Fibroblast of gingiva (primary cell): ENCODE measurements at places on chromosomes 3 and 15.

GRCh38 chr15:40894681-40895448, 615 bp downstream of the VPS18 start:
- DNase-seq, result peak; percentile 65

GRCh38 chr3:81622395-81622794, 139.1 kb downstream of the GBE1 start:
- DNase-seq, result peak; percentile 30

DNA sequence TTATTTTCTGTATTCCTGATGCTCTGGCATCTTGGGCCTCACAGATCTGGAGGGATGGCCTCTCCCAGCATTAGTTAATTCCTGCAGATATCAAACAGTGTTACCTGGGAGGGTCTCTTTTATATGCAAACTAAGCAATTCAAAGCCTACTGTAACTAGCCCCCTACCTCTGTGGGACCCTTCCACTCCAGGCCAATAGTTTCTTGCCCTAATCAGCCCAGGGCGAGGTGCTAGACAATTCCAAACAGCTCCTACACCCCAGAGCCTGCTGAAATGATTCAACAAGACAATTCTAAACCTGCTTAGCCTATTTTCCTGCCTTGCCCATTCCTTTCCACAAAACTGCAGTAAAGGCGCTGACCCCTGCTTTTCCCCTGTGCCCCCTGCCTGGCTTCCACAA, 106.6 kb upstream of the IGSF10 start:
- no peak for DNase-seq

- DNase-seq, result peak; percentile 54
Measured at GRCh38 chr15:91849749-91850161, 3.8 kb upstream of the SLCO3A1 start.

- DNase-seq, result no peak
Measured at GRCh38 chr15:70447928-70448698, 315.2 kb downstream of the UACA start.

DNA sequence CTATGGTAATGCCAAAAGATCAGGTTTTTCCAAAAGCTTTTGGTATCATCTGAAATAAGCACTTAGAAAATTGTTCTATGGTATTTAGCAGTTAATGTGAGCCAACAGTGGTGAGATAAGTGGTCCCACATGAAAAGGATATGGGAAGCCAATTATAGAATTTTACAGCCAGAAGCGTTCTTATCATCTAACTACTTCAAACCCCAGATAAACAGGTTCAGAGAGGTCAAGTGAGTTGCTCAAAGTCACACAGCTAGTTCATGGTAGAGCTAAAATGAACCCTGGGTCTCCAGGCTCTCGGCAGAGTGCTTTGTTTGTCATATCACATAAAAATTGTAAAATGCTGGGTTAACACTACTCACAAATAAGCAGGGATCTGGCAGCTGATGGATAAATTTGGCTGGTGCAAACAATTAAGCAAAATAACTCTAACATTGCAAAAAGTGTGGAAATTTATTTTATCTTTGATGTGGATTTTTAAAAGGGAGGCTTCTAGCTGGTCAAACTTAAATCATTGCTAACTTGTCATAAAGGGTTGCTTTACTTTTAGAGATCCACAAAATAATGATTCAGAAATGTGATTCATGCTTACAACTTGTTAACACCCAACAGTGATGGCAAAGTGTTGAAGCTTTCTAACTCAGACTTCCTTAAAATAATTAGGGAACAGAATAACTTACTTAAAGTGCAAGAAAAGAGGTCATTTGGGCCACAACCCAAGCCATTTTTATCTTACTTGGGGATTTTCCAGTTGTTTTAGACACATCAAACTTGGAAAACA, 202.8 kb upstream of the TBC1D5 start:
- no peak for DNase-seq

- no peak for DNase-seq
Measured at GRCh38 chr3:124352149-124352539, 360.2 kb upstream of the ROPN1 start.

DNA sequence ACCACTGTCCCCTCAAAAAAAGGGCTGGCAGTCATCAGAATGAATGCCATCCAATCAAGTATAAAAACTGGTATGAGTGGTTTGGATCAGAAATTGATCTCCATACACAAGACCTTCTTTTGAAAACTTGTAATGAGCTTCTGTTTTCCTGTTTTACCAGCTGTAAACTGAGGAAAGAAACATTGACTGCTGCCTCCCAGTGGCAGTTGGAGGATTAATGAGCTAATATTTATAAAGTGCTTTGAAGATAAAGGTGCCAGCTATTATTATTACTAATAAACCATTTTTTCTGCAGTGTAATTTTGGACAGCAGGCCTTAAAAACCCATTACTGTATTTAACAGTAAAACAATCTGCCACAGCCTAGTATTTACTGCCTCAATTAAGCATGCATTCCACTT, 11.4 kb downstream of the CHL1 start:
- no peak for DNase-seq

DNA sequence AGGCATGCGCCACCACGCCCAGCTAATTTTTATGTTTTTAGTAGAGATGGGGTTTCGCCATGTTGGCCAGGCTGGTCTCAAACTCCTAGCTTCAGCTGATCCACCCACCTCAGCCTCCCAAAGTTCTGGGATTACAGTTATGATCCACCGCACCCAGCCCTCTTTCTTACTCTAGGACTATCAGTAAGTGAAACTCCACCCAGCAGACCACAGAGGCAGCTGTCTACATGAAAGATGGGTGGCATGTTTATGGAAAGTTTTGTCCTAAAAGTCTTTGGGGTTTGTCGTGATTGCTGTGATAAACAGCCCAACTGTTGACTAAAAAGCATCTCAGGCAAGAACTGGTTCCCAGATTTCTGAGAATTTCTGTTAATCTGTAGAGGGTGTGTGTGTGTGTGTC, 10.9 kb downstream of the ARL6IP5 start:
- DNase-seq, result no peak

DNA sequence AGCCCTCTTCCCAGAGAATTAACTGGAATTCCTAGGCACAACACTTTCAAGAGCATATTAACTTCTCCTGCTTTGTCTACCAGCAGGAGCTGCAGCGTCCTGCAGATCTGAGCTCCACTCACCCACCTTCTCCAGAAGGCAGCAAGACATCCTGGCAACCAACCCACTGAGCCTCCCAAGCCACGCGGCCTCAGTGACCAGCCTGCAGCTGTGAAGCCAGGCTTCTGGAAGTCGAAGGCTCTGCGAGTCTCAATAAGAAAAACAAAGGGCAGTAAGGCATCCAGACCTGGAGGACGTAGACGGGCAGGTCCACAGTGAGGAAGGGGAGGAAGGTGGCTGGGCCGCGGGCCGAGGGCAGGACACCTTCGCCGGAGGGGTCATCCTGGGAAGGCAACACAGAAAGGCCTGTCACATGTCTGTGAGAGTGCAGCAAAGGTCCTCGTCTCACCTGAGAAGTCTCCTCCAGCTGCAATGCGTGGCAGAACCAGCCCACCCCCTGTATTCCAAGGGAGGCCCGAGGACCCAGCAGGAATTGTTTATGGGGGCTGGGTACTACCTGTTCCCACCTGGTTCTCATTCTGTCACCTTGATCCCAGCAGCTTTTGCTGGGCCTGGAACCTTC, 36.2 kb downstream of the ZXDC start:
- no peak for DNase-seq

- no peak for DNase-seq
Measured at GRCh38 chr3:188113756-188114155, 40.2 kb upstream of the LPP start.

- DNase-seq, result peak; percentile 30
Measured at GRCh38 chr3:183265157-183265642, 12.1 kb downstream of the B3GNT5 start.

- peak; percentile 18 for DNase-seq
Measured at GRCh38 chr3:136380530-136380929, 130.4 kb downstream of the PCCB start.

GRCh38 chr15:56469483-56469882, 4.5 kb upstream of the MNS1 start:
- no peak for DNase-seq

DNA sequence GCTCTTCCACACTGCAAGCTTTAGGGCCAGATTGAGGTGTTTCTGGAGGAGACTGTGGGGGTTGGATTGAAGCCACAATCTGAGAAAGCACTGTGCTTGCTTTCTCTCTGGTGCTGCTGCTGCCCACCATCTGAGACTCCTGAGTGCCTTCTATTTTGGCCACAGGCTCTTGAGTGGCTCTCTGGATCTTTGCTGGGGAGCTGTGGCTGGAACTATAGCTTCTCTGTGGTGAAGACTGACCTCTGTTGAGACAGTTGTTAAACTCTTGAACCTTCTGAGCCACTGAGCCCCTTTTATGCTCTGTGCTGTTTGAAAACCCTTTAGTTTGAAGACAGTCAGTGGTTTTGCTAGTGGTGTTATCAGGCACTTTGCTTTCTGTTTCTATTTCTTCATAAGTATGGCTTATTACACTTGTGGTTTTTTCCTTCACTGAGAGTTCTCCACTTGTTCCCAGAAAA, 108.7 kb upstream of the TSPAN3 start:
- DNase-seq, result no peak

- DNase-seq, result no peak
Measured at GRCh38 chr3:105436687-105437086, 70.0 kb downstream of the ALCAM start.
